Pons (tissue), 1 donor: ENCODE measurements at places on chromosomes 4 and X.

- peak; percentile 63 for DNase-seq
Measured at GRCh38 chrX:11787564-11787963, 29.5 kb downstream of the MSL3 start.

- DNase-seq = no peak
Measured at GRCh38 chr4:82645936-82646565, 84.3 kb upstream of the TMEM150C start.

DNA sequence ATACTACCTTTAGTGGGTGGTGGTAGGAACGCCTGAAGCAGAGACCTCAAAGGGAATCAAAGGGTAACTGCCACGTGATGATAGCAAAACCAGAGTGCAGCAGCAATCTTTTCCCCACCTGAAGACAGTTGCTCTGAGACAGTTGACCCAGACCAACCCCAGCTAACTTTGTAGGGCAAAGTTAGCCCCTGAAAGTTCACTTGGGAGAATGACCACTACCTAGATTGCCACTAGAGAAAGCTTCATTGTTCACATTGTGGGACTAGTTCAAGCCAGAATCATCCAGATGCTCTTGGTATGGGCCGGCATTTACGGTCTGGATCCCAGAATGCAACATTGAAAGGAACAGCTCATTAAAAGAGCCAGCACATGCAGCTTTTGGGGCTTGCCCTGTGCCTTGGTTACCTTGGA lies 4.1 kb downstream of the SEPTIN6 start:
- no peak for DNase-seq

DNA sequence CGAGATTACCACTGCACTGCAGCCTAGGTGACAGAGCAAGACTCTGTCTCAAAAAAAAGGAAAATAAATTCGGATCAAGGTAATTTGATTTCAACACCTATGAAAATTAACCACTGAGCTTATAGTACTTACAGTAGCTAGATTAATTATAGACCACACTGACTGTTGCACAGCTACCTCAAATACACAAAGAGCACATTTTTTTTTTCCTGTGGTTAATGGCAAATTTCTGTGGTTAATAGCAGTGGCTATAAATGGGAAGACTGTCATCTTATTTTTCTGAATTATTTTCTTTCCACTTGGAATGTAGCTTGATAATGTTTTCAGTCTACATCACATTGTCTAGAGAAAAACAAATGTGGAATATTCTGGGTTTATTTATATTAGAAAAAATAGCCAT lies 1661.6 kb upstream of the PCDH7 start:
- DNase-seq = no peak

DNA sequence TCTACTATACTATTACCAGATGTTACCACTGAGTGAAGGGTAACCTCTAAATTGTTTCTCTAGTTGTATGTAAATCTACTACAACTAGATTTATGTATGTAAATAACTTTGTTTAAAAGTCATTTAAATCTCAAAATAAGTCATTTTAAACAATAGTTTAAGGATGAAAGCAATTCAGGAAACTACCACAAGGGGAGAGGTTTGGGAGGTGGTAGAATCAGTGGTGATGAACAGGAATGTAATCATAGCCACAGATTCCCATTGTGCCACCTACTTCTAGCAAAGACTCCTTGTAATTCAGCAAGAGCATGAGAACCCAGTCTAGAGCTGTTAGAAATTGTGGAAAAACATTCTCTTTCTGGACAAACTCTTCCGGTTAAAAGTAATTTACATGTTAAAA lies 234.6 kb downstream of the SLC7A11 start:
- DNase-seq = no peak

GRCh38 chr4:162804351-162804924 lies 362.3 kb downstream of the NAF1 start:
- no peak for DNase-seq

DNA sequence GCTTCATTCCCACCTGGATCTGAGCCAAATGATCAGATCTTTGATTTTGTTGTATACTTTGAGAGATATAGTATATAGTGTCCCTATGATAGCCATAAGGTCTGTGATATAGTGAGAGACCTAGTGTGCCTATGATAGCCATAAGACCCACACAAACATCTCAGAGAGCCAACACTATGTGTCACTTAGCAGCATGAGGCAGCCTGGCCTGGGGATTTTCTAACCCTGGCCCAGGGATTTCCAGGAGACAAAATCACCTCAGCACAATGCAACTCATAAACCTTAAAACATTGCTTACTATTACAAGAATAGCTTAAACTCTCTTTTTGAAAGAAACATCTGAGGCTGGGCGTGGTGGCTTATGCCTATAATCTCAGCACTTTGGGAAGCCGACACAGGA lies 23.2 kb upstream of the COL25A1 start:
- DNase-seq = no peak

DNA sequence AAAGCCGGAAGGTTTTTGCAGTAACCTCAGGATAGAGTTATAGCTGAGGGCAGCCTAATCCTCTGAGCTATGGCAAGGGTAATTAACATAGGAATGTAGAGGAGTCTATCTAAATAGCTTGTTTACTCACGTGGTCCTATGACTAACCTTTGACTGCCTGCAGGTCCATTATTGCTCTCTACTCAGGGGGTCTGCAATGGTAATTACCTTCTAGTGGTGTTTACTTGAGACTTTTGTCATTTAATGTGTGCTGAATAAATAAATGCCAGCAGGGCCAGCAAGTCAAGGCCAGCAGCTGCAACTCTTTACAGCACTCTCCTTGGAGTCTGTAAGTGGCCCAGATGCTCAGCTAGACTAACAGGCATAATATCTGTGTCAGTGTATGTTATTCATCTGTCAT lies 212.7 kb upstream of the FMR1 start:
- no peak for DNase-seq

GRCh38 chrX:110578270-110578669 lies 217.3 kb downstream of the CHRDL1 start:
- DNase-seq = no peak

GRCh38 chrX:46873746-46874145 lies 36.9 kb downstream of the RP2 start:
- DNase-seq = no peak

DNA sequence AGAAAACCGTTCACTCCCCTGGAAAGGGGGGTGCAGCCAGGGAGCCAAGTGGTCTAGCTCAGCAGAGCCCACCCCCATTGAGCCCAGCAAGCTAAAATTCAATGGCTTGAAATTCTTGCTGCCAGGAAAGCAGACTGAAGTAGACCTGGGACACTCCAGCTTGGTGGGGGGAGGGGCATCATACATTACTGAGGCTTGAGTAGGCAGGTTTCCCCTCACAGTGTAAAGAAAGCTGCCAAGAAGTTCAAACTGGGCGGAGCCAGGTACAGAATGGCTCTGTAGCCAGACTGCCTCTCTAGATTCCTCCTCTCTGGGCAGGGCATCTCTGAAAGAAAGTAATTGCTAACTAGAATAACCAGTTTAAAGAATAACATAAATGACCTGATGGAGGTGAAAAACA lies 372.3 kb upstream of the F9 start:
- no peak for DNase-seq

GRCh38 chr4:70943114-70943513 lies 40.9 kb downstream of the MOB1B start:
- DNase-seq = peak; percentile 54

GRCh38 chr4:54213761-54214160 lies 15.3 kb upstream of the PDGFRA start:
- no peak for DNase-seq
